ENCODE measurements at places on chromosomes 4 and X.

GRCh38 chr4:103493450-103494159, 226.2 kb downstream of the TACR3 start:
- no peak for DNase-seq

DNA sequence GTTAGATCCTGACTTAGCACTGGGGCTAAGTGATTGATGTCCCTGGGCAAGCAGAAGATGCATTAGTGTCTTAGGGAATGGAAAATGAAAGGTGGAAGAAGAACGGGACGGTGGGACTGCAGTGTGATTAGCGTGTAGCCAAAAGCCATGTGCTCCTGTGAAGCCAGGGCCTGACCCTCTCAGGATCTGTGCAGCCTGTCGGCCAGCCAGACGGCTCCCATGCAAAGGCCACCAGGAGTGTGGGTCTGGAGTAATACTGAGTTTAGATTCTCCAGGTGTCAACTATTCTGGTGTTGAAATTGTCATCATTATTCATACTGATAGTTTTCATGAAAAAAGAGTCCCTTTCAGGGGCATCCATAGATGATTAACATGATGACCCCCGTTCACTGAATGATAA, 32.0 kb downstream of the REELD1 start:
- no peak for DNase-seq

- no peak for DNase-seq
These were observed 24.2 kb downstream of the HAUS3 start for GRCh38 chr4:2217726-2218125.

GRCh38 chrX:39293203-39293602, 491.9 kb downstream of the MID1IP1 start:
- DNase-seq = no peak

- DNase-seq = no peak
These were observed 9.6 kb upstream of the SGMS2 start for GRCh38 chr4:107815158-107815557.

DNA sequence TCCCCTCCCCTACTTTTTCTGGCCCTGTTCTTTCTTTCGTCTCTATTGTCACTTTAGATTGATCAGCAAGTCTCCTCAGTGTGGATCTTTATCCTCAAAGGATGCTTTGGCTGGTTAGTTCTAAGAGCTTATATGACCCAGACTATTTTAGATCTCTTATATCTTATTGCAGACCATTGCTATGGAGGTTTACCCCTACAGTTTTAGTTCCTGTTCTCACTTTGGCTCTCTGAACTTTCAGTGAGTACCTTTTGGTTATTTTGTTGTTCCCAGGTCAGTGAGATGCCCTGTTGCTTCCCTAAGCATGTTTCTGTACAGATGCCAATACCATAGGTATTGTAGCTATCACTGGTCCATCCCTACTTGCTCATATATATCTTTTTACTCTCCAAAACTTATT, 24.0 kb upstream of the MED14 start:
- no peak for DNase-seq

Data from NCI-H187 (cell line).